ENCODE measurements at places on chromosomes 3 and 15.

DNA sequence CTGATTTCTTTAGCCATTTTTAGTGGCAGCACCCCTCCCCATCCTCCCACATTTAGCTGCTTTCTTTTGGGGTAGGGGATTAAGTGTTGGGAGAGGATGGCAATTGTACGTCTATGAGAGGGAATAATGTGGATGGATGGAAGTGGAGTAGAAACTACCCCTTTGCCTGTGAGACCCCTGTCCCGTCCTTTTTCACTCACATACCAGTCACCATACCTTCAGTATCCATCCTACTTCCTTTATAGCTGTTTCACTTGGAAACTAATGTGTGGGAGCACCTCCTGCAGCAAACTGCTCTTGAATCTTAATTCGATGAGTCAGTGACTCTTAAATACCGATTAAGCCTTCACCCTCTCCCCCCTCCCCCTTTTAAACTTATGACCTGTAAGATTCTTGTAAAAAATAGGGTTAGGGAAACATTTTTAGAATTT, 730 bp downstream of the SPRED1 start:
- no peak for DNase-seq

- no peak for DNase-seq
These were observed 93.1 kb upstream of the PLXND1 start for GRCh38 chr3:129699612-129700011.

- no peak for DNase-seq
These were observed 183.7 kb upstream of the LRRN1 start for GRCh38 chr3:3615533-3615932.

GRCh38 chr3:107589454-107589853, 66.7 kb downstream of the BBX start:
- DNase-seq: no peak

- DNase-seq: no peak
These were observed 130.2 kb downstream of the IL1RAP start for GRCh38 chr3:190644035-190644434.

GRCh38 chr3:171258316-171258715, 201.9 kb downstream of the TNIK start:
- no peak for DNase-seq

DNA sequence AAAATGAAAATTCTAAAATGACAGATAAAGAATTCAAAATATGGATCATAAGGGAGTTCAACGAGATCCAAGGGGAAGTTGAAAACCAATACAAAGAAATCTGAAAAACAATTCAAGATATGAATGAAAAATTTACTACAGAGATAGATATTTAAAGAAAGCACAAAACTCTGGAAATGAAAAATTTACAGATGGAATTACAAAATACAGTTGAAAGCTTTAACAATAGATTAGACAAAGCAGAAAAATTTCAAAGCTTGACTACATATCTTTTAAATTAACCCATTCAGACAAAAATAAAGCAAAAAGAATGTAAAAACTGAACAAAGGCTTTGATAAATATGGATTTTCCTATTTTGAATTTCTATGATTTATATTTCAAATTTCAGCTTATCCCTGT, 211.1 kb downstream of the SLC9A9 start:
- no peak for DNase-seq

- no peak for DNase-seq
These were observed 18.3 kb downstream of the ABHD5 start for GRCh38 chr3:43709022-43709421.

DNA sequence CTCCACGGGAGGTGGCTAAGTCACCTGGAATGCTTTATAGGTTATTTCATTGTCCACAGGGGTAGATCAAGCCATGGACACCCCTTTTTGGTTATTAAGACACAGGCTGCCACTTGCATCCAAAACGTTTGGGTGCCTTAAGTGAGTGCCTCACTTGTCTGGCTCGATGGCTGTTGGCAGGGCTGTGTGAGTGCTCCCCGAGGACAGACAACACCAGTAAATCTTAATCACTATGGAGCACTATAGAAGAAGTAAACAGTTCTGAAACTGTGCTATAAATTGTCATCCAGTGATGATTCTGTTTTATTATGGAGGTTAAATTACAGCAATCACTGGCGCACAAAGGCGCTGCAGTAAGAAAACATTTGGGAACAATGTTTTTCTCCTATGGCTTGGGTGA, 215.5 kb downstream of the CACNA2D3 start:
- DNase-seq: no peak

GRCh38 chr3:129783470-129783869, 110.0 kb downstream of the TMCC1 start:
- no peak for DNase-seq

- DNase-seq: no peak
These were observed 10.0 kb downstream of the GNAI2 start for GRCh38 chr3:50245831-50246516.

- no peak for DNase-seq
These were observed 1.6 kb upstream of the PLOD2 start for GRCh38 chr3:146162561-146162960.

DNA sequence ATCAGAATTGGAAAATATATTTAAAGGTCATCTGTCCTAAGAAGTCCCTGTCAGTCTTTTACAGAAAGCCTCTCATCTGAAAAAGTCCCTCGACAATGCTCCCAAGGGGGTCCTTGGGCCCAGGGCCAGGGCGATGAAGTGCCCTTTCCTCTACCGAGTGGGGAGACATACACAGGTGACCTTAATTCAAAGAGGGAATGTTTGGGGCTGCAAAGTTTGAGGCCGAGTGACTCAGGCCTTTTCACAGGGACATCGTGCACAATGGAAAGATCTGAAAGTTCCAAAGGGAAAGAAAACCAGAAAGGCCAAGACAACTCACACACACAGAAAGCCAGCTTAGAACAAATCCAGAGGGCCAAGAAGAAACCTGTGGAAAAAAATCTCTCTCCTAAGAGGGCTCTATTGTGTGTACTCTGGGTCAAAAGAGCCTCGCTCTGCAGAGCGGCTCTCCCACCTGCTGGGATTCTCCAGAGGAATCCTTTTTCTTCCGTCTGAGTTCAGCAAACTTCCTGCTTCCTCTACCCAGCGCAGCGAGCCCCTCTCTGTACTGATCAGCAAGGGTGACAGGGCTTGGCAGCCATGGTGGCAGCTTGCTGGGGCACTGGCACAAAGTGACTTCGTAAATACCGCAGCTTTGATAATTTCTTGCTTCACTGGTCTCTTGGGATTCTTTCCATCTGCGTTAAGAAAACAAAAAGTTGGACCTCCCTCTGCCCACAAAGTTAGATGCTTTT, 259.1 kb downstream of the OPA1 start:
- no peak for DNase-seq

- DNase-seq: no peak
These were observed 13.0 kb downstream of the TBC1D2B start for GRCh38 chr15:78064544-78064943.

DNA sequence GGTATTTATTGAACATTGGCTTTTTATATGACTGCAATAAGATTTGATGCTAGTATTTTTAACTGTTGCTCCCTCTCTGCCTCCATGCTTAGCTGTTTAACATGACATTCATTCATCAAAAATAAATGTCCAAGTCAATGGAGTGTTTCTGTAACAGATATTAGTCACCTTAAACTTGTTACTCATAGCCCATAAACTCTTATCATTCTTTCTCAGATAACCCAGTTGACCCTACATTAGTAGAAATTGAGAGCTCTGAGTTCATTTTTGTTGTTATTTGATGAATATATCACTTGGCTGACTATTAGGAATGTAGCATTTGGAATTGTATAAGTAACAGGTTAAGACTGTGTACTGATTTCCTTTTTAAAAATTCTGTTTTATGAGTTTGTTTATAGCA, 201.1 kb downstream of the UBE2E2 start:
- no peak for DNase-seq

GRCh38 chr3:33032938-33033337, 64.0 kb downstream of the GLB1 start:
- no peak for DNase-seq

DNA sequence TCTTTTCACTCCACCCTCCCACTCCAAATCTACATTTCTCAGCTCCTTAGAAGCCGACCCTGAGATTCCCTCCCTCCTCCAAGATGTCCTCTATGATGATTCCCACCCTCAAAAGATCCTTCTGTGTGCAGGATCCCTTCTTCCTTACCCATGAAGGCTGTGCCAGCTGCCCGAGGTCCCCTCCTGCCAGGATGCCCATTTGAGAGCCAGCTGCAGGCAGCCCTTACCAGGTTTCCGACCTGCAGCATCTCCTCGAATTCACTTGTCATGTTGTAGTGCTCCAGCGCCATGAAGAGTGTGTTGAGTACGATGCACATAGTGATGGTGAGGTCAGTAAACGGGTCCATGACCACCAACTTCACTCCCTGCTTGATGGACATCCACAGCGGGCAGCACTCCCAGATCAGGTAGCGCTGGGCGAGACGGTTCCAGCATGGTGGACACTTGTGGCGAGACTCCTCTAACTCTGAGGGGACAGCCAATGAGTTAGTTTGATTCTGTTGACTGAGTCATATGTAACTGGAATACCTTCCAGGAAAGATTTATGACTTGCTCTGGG, 51.9 kb downstream of the SCN5A start:
- DNase-seq: no peak

DNA sequence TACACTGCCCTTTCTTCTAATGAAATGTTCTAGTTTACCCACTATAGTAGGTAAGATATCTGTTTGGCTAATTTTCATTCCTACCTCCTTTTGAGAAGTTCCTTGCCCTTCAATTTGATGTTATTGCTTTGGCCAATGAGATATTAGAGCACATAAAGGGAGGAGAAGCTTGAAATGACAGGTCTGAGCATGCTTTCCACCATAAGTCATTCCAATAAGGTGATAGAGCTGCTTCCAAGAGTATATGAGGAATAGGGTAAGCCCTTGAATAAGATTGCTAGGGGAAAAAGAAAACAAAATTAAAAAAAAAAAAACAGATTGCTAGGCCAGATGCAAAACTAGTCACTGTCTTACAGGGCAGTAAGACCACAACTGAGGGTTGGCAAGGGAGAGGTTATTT, 78.9 kb upstream of the TRIM42 start:
- no peak for DNase-seq

GRCh38 chr3:37225481-37225880, 51.1 kb upstream of the LRRFIP2 start:
- DNase-seq: no peak

GRCh38 chr3:171123915-171124314, 97.4 kb upstream of the SLC2A2 start:
- no peak for DNase-seq

- no peak for DNase-seq
These were observed 22.8 kb upstream of the CEP152 start for GRCh38 chr15:48833526-48834239.

DNA sequence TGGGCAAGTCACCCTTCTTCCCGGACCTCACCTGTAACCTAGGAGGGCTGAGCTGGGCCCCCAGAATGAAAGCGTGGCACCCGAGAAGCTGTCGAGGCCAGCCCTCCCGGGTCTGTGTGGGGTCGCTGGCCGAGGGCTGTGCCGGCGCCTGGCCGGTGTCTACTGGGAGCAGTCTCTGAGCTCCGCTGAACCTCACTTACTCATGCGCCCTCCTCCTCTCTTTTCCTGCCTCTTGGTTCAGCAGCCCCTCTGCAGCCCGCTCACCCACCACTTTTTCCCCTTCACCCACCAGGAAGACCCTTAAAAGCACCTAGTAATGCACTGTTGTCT, 419 bp downstream of the HYKK start:
- no peak for DNase-seq

DNA sequence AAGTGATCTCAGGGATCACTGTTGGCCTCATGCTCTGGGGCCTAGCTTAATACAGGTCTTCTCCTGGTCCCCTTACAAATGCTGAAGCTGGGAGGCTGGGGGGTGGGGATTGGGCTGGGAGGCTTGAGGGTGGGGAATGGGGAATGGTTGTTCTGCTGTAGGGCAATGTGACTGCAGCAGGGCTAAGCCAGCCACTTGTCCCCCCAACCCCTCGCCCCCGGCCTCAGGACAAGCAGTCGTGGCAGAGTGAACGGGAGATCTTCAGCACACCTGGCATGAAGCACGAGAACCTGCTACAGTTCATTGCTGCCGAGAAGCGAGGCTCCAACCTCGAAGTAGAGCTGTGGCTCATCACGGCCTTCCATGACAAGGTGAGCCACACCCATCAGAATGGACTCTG, 17.2 kb upstream of the EXOG start:
- DNase-seq: no peak

DNA sequence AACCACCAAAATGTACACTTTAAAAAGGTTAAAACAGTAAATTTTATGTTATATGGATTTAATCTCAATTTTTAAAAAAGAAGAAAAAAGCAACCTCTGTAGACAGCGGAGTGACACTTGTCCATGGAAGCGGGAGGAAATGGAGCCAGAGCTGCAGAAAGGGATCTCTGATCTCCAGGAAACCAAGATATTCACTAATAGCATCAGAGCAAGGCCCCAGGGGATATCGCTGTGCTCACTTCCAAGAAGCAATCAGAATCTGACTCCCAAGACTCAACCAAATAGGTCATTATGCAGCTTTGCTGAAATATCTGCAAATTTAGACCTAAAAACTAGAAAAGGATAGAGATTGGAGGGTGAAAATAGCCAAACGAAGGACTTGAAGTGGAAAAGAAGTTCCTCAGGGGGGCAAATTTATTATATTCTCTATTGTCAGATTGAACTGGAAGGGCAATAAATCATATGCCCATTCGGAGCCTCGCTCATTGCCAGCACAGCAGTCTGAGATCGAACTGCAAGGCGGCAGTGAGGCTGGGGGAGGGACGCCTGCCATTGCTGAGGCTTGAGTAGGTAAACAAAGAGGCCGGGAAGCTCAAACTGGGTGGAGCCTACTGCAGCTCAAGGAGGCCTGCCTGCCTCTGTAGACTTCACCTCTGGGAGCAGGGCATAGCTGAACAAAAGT, 62.0 kb upstream of the ATP2C1 start:
- no peak for DNase-seq

DNA sequence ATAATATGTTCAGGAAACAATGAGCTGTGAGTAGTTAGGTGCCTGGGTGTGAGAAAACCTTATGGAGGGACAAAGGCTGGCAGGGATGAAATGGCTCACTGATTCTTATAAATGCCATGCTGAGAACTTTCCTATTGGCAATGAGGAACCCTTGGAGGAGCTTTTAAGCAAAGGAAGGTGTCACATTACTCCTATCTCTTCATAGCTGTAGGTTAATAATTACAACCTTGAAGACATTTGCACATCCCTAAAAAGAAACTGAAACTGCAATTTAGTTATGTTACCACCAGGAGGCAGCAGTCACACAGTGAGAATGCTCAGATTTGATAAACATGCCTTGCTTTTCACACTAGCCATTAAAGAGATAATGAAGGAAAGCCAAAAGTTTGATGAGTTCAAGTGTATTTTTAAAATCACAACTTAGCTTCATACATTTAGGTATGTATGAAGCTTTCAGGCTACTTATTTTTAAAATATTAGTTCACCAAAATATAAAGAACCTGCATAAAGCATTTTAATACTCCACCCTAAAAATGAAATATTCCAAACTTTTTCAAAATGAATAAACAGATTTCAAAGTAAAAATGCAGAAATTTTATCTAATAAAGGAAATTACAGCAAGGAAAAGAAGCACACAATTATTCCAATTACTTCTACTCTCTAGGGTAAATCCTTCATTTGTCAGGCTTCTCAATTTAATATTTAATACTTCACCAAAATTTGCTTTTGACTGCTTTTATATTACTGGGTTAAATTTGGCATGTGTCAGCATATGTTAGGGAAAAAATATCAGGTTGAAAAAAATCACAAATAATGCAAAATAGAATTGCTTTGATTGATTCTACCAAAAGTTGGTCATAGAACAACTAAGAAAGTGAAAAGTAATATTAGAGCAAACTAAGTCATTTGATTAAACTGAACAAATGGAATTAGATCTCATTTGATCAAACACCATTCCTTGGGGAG, 136.9 kb upstream of the SLC2A2 start:
- DNase-seq: no peak

GRCh38 chr3:121295979-121296378, 249.8 kb downstream of the POLQ start:
- DNase-seq: no peak

All from Panc1 (cell line).